ENCODE measurements at places on chromosomes 11 and 22.

DNA sequence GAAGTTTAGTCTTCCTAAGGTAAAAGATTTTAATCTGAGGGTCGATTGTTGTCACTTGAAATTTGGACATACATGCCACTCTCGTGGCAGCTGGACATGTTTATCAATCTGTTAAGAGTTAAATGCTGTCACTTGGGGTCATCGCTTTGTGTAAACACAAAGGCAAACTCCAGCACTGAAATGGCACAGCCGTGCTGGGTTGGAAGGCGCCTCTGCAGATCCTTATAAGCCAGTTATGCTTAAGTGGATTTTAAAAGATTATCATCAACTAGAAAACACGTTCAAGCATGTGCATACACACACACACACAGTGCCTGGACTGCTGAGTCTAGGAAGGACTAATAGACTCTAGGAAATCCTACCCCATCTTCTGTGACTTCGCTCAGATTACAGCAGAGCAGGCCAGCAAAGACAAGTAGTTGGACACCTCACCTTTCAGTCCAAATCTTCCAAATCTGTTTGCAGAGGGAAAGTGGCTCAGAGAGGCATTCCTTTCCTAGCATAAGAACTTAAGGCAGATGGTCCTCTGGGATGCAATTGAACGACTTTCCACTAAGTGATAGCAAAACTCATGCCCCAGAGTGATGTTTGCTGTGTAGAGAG lies 83.7 kb downstream of the CACNG2 start:
- no peak for DNase-seq

DNA sequence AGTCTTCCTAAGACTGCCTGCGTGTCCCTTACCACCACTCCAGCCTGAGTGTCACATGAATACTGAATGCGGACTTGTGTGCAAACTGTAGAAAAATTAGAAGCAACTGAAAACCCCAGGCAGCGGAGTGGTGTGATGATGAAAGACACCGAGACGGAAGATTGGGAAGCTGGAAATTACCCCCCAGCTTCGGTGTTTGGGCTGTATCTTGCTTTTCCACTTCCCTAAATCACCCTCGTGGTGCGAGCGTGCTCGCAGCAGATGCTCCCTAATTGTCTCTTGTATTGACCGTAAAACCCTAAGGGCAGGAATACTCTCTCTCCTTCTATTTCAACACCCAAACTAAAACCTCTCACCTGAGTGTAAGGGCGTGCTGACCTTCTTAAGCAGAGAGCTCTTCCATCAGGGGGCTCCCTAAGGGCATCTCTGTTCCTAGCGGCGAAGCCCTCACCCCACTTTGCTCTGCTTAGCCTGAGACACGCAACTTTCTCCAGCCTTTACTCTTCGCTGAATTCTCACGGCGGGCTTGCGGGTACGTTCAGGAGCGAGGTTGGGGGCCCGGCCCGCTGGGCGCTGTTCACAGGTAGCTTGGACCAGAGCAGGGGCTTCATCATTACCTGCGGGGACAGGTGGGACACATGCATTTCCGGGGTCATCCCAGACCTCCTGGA lies 62.4 kb downstream of the CRYBB2 start:
- DNase-seq, result peak; percentile 8

DNA sequence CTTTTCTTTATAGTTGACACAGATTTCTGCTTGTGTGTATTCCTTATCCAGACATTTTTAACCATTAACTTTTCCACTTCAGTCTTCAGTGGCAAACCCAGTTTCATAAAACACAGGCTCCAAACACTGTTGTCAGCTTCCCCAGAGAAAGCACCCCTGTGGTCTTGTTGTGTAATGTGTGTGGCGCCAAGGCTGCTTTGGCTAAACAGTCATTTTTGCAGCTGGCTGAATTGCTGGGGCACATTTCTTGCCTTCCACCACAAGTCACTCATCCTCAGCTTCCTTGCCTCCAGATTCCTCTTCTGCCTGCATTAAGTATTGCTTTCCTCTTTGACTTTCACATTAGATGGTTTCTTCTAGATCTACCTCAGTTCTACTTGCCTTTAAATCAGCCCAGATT lies 40.5 kb downstream of the ARHGAP1 start:
- no peak for DNase-seq

GRCh38 chr11:123582992-123583504 lies 71.4 kb downstream of the SCN3B start:
- no peak for DNase-seq

DNA sequence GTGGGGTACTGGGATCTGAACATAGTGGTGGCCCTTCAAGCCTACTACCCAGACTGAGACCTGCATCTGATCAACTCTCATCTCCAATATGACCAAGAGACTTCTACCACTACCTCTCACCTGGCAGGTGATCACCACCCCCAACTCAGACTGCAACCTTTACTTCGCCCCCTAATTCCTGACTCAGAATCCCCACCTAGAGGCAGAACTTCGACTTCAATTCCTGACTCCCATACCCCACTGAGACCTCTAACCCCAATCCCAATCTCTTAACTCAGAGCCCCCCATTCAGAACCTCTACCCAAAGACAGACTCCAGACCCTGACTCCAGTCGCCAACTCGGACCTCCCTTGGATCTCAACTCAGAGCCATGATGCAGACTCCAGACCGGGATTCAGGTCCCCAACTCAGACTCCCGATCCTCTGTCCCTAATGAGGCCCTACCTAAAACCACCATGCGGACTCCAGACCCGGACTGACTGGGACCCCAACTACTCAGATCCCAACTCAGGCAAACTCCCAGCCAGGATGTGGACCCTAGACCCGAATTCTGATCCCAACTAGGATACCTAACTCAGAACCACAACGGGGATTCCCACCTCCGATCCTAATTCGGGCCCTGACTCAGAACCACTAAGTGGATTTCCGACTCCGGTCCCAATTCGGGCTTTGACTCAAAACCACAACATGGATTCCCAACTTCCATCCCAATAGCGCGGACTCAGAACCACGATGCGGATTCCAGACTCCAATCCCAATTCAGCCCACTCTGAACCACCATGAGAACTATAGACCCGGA lies 1.2 kb downstream of the KCNQ1OT1 start:
- DNase-seq, result no peak

DNA sequence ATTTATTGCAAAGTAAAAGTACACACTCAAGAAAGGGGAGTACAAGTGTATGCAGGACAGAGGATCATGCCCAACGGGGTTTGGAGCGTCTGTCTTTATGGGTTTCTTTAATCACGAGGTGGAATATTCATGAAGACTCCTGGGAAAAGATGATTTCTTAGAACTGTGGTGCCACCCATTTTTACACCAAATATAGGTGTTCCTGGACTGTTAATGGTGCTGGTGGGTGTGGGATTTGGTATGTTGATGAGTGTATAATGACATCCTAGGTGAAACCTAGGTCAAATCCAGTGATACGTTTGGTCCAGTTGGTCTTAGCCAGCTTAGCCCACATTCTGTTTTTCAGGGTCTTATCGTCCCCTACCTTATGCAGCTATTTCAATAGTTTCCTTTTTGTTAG lies 21.1 kb downstream of the ANO3 start:
- DNase-seq, result no peak

- no peak for DNase-seq
Measured at GRCh38 chr22:45246060-45246985, 5.6 kb upstream of the KIAA0930 start.

DNA sequence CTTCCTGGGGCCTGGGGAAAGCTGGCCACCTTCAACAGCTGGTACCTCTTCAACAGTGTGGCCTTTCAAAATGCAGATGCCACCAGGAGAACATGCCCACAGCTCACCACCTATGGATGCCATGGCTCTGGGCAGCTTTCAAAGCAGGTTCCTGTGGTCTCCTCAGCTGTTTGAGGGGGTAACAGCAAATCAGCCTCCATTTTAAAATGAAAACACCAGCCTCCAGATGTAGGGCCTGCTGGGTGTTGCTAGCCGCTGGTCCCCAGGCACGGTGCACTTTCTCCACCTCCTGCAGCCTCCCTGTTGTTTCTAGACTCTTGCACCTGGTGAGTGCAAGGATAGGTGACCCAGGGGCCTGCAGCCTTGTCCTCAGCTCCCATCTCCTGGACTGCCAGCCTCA lies 10.0 kb downstream of the CDPF1 start:
- no peak for DNase-seq

GRCh38 chr22:20026204-20026908 lies 5.4 kb downstream of the TANGO2 start:
- DNase-seq, result no peak

GRCh38 chr11:95993438-95994298 lies 69.8 kb upstream of the MTMR2 start:
- no peak for DNase-seq

- DNase-seq, result no peak
Measured at GRCh38 chr11:2424811-2425495, 19.4 kb downstream of the TRPM5 start.

DNA sequence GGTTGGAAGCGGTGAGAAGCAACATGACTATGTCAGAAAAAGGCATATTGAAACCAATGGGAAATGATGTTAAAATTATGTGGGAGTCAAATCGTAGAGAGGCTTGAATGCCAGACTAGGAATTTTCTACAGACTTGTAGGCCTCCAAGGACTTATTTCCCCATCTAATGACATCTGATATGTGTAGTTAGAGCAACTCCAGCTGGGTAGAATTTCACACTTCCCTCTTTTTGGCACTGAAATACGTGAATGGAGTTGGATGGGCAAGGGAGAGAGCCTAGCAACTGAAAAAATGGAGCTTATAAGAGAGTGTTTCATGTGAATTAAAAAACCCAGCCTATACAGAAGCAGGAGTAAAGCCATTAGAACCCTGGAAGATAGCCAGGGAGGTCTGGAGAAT lies 304.2 kb downstream of the INSC start:
- DNase-seq, result no peak

DNA sequence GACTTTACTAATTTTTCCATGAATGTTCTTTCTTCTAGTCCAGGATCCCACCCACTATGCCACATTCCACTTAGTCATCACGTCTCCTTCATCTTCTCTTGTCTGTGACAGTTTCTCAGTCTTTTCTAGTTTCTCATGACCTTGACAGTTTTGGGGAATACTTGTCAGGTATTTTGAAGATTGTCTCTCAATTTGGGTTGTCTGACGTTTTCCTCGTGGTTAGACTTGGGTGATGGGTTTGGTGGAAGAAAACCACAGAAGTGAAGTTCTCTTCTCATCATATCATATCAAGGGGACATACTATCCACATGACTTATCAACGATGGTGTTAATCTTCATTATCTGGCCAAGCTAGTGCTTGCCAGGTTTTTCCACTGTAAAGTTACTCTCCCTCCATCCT lies 102.4 kb downstream of the LRRC32 start:
- DNase-seq, result no peak

DNA sequence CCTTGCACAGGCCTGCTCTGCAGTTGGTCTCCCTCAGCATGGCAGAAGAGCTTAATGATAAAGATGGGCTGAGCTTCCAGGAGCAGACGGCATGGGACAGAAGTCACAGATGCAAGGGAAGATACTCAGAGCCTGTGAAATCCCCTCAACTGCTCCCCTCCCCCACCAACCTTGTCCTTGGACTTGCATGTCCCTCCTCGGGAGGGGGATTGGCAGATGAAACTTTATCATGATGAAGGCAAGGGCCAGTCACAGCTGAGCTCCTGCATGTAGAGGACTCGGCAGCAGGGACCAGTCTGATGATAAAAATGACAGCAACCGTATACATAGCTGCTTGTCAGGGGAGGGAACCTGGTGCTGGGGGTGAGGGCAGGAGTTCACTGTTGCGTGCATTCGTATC lies 6.8 kb upstream of the SLC22A8 start:
- DNase-seq, result no peak

DNA sequence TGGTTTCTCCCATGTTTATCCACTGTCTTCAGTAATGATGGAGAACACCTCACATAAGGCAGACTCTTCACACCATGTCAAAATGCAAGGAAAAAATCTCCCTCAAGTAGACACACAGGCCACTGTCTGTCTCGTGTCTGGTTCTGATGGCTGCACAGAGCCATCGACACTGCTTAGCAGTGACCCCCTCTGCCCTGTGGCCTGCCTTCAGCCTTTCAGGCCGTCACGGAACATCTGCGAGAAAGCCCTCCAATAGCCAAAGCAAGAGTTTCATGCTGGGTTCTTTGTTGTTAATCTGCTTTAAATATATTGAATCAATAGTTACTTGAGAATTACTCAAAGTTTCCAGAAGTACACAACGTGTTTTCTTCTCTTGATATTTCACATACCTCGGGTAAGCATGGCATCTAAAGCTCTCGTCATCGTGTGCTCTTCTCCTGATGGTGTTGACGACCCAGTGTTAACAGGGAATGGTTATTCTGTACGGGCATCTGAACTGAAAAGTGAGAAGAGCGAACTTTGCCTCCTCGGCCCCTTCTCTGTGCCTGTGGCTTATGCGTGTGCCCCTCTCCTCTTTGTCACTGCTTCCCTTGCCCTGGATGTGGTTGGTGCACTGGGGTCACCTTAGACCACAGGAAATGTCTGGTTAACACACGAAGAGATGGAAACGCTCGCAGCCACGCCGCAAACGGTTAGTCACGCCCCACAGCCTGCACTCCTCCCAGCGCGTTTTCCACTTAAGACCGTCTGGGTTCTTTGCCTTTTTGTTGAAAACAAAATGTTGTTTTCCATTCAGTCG lies 33.4 kb upstream of the CTTN start:
- no peak for DNase-seq

DNA sequence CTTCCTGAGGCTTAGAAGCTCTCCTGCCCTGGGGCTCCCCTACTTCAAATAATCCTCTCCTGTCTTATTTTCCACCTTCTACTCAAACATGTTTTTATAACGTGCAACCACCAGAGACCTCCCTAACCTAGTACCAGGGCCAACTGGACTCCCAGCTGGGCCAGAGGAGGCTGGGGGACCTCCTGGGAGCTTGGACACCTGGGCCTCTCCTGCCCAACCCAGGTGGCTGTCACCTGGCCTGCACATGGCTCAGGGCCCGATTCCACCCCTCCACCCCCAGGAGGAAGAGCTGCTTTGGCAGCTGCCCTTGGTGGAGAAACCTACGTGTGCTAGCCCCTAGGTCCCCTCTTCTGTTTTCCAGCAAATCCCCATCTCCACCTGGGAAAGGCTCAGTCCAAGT lies 105.2 kb downstream of the ABTB2 start:
- no peak for DNase-seq

DNA sequence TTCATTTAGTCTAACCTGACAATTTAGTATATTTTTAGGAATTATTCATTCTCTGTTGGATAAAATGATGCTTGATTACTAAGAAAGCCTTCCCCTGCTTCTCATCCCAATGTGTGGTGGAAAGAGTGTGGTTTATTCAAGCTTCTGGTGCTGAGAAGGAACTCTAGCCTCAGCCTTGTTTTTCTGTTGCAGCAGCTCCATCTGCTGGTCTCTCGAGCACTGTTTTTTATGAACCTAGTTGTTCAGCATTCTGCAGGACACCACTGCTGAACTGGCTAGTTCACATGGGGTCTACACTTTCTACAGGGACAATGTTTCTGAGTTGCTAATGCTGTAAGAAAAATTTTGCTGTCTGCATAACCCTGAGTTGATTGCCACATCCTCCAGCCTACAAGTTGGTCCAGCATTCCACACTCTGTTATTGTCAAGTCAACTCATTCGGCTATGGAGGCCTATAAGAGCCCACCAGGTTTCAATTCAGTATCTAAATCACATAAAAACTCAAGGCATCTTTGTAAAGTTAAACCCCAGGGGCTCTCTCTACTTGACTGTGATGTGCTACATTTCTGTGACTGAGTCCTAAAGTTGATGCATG lies 14.3 kb downstream of the OR2AG2 start:
- peak; percentile 70 for DNase-seq

- DNase-seq, result no peak
Measured at GRCh38 chr11:116736763-116737162, 36.0 kb downstream of the BUD13 start.
